Esophagus squamous epithelium (tissue), 5 donors: ENCODE measurements at places on chromosomes 13 and 19. TPM values are rescaled to one million over a fixed set of nuclear protein-coding genes. Genes with fewer than 3 reads are reported as not detected.

Gene ZNF441
- total RNA-seq: 1.9 TPM

Gene RGL3
- total RNA-seq: 0.22 TPM

Gene FBXO27
- 14.0 TPM for total RNA-seq

Gene GARIN5A
- 0.53 TPM for total RNA-seq

Gene SBK3
- total RNA-seq: 1.0 TPM

Gene XAB2
- total RNA-seq: 28.4 TPM

Gene CACNA1A
- total RNA-seq: not detected

Gene ZNF460
- total RNA-seq: 44.3 TPM

Gene MTUS2
- total RNA-seq: 0.08 TPM

Gene RXFP2
- total RNA-seq: not detected

Gene MAG
- 2.3 TPM for total RNA-seq

Gene SPACA6
- 5.3 TPM for total RNA-seq

Gene DHDH
- total RNA-seq: not detected

Gene KLK15
- total RNA-seq: not detected

Gene OLFM4
- 0.18 TPM for total RNA-seq

Gene ZNF534
- total RNA-seq: 0.19 TPM

Gene COX6B1
- total RNA-seq: 942 TPM

Gene KIRREL2
- total RNA-seq: 0.57 TPM

Gene SMIM44
- not detected for total RNA-seq

Gene RAB8A
- total RNA-seq: 50.1 TPM

Gene PBX4
- total RNA-seq: 1.8 TPM

Gene FCER2
- total RNA-seq: not detected

Gene VSTM2B
- total RNA-seq: not detected

Gene EMP3
- total RNA-seq: 3.3 TPM

Gene PSG7
- not detected for total RNA-seq

Gene PRODH2
- total RNA-seq: not detected

Gene F2RL3
- 0.83 TPM for total RNA-seq

Gene SCN1B
- total RNA-seq: not detected

Gene ADM5
- 2.8 TPM for total RNA-seq

Gene MAP4K1
- total RNA-seq: 4.2 TPM

Gene KLK2
- not detected for total RNA-seq

Gene NTF4
- 2.6 TPM for total RNA-seq

Gene CATSPERD
- total RNA-seq: 0.19 TPM

Gene ZNF525
- 5.2 TPM for total RNA-seq

Gene ZNF814
- total RNA-seq: 5.8 TPM
